Adrenal gland (tissue), 19 donors: ENCODE measurements at places on chromosomes 2 and 18. TPM values are rescaled to one million over a fixed set of nuclear protein-coding genes. Genes with fewer than 3 reads are reported as not detected.

Gene UGT1A3
- total RNA-seq = not detected

Gene COLEC11
- 87.5 TPM for total RNA-seq

GRCh38 chr2:222306393-222307142, 7.8 kb upstream of the PAX3 start:
- no peak for DNase-seq

DNA sequence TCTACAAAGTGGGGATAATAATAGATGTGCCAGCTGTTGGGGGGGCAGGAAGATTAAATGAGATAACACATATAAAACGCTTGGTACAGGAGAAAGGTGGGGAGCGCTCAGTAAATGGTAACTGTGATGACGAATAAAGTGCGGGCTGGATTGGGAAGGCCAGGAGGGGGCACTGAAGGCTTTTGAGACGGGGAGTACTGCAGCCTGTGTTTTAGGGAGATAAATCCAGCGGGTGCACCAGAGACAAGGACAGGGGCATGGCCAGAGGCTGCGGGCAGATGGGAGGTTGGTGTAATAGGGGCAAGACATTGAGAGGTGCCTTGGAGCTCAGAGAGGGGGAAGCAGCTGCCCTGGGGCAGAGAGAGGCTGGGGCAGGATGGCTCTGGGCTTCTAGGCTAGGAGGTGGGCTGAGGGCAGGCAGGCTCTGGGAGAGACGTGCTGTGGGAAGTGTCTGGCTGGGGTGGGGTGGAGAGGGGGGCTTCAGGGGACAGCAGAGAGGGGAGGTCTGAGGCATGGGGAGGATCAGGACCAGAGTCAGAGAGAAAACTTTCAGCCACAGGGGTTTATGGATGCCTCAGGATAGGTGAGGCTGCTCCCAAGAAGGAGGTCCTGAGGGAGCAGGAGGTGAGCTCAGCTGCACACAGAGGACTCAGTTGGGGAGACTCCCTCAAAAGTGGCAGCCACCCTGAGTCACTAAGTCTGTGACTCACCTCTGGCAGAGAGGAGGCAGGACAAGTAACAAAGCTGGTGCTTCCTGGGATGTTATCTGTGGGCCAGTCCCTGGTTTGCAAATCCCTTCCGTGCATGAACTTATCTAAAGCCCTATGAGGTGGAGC, 18.8 kb downstream of the TEX44 start:
- peak; percentile 91 for DNase-seq

Gene TRAPPC8
- total RNA-seq = 42.7 TPM

- DNase-seq = no peak
Measured at GRCh38 chr2:50466685-50467084, 565.2 kb downstream of the NRXN1 start.

Gene RNF144A
- total RNA-seq = 60.3 TPM

- DNase-seq = no peak
Measured at GRCh38 chr2:27842894-27843293, 47.3 kb downstream of the RBKS start.

GRCh38 chr2:217091531-217091930, 231.7 kb upstream of the TNP1 start:
- DNase-seq = no peak

DNA sequence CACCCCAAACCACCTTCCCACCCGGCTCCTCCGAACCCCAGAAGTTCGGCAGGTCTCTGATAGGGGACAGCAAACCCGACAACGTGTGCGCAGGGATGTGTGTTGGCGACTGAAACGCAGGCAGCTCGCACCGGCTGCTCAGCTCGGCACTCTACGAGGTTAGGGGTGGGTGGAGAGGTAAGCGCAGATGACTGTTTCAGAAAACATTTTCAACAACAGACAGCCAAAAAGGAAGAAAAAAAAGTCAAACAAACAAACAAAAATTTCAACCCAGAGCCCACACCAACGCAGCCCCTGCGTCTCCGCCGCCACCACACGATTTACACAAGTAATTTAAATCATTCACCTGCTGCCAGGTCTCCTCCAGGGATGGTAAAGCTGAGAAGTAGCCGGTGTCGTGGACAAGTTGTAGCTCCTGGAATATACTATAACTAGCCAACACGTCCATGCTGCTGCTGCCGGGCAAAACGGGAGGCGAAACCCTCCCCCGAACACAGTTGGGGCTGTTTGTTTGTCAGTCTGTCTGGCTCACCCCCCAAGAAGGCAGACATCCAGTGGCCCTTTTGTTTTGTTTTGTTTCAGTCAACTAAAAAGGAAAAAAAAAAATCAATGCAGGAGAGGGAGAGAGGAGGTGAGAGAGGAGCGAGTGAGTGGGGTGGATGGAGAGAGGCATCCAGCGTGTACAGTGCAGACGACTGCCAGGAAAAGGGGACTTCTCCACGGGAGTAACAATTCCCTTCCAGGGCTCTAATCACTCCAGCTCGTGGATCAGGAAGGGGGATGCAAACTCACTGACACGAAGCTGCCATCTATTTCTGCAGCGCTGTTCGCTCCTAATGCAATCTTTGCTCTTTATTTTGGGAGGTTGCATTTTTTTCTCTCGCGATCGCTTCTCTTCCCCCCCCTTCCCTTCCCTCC, at the start of gene KLF7:
Gene KLF7, minus strand, starts transcription at position 828 of the 918 bp plus-strand sequence. Its CDS starts 380 bp downstream, at position 448.
- peak; percentile 80 for DNase-seq

GRCh38 chr2:205996161-205996560, 89.8 kb downstream of the INO80D start:
- DNase-seq = no peak

Gene SNRNP27
- total RNA-seq = 66.5 TPM

Gene NPAS2
- total RNA-seq = 13.6 TPM

GRCh38 chr2:217735034-217735433, 267.8 kb downstream of the TNS1 start:
- no peak for DNase-seq

DNA sequence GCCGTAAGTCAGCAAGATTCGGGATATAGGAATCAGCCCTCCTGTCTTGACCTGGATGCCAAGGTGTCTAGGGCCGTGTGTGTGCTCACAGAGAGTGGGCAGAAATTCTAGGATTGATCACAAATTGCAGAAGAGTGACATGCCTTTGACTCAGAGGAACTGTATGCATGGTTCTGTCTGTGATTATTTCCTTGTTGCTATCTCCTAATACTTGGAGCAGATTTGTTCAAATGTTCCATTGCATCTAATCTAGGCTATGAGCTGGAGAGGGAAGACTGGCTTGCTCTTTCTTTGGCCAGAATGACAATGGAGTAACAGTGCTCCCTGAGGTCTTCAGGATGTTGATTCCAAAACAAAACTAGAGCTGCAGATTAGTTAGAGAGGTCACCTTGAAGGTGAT, 115.0 kb downstream of the EN1 start:
- DNase-seq = no peak

Gene ITGB6
- 0.53 TPM for total RNA-seq
